Effector memory CD4-positive, alpha-beta T cell (primary cell): ENCODE measurements at places on chromosomes 12 and 14.

DNA sequence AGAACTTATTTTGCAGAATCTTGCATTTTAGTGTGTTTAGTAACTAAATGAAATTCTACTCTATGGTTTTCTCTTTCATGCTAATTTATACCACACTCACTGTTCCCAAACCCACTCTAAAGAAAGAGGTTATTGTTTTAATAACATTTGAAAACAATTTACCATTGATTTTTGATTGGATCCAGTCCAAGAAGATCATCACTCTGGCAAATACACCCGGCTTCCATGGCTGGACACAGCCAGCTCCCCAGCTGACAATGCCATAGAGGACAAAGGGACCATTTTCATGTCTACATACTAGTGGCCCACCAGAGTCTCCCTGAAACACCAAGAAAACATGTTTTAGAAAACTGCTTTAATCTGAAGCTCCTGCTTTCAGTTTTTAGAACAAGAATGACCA, 42.4 kb downstream of the OVCH1 start:
- no peak for DNase-seq

GRCh38 chr12:87082756-87083155, 826.6 kb upstream of the MGAT4C start:
- DNase-seq = no peak

DNA sequence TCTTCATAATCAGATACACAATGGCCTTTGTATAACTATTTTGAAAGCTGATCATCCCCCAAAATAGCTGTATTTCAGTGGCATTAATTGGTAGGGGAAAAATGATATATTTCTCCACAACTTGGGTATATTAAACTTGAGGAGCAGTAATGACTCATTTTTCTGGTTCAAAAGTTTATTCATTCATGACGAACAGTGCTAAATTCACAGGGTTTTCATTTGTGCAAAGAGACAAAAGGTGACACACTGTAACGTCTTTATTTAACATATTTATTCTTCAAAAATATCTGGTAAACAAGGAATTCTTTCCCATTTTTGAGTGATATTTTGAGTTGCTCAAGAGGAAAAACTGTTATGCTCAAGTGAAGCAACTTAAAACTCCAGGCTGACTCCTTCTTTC, 415.5 kb upstream of the SOX5 start:
- DNase-seq = no peak

DNA sequence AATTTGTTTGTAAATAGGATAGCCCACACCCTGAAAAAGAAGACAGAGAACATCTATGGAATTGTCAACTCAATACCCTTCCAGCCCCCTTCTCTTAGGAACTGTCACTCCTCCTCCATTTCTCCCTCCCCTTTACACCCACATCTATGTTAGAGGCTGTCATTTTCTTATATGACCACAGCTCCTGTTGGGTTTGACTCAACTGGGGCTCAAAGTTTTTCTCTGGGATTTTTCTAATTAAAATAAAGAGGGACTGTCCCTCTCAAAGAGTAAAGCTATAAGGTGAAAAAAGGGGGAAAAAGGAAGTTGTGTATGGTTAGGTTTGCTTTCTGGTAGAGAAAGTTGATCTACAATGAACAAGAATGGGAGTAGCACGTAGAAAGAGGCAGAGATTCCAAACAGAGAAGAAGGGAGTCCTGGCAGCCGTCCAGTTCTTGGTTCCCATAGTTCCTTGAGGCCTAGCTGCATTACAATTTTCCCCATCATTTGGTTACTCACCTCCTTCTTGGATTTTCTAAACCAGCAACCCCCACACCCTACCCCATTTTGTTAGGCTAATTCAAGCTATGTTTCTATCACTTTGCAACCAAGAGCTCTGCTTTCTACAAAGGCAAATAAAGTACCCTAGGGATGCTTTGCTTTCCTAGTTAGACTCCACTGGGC, 44.3 kb upstream of the STK38L start:
- DNase-seq = no peak

GRCh38 chr12:88418856-88419497, 161.3 kb downstream of the KITLG start:
- no peak for DNase-seq

GRCh38 chr14:102321456-102322422, 2.2 kb downstream of the ZNF839 start:
- no peak for DNase-seq

- DNase-seq = no peak
Observed at GRCh38 chr12:109069307-109070271, 17.2 kb downstream of the USP30 start.

DNA sequence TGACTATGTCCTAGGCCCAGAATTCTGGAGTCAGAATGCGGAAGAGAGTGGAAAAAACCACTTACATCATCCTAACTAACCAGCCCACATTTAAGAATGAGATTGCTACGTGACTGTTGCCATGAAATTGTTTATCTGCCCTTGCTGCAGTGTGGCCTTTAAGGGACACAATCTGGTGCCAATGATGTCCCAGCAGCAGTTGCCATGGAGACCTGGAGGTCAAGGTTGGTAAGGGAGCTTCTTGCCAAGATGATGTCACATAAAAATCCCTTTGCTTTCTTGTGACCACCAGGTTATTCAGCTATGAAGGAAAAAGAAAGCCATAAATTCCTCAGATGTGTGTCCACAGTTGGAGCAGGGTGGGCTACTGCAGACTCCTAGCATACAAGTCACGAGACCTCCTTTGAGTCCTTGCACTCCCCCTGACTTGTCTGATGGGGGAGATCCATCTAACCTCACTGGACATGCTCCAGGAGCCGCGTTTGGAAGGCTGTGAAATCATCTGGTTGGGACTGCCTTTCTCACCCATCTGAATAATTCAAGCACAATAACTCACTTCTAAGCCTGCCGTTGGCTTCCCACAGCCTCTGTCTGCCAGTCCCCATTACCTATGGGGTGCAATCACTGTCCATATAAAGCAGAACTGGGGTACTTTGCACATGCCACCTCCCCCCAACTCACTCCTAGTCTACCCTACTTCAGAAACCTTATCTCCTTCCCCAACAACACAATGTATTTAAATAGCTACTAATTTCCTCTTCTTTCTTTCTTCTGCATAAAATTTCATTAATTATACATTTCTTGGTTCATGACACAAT, 165.6 kb downstream of the ZFP36L1 start:
- no peak for DNase-seq

DNA sequence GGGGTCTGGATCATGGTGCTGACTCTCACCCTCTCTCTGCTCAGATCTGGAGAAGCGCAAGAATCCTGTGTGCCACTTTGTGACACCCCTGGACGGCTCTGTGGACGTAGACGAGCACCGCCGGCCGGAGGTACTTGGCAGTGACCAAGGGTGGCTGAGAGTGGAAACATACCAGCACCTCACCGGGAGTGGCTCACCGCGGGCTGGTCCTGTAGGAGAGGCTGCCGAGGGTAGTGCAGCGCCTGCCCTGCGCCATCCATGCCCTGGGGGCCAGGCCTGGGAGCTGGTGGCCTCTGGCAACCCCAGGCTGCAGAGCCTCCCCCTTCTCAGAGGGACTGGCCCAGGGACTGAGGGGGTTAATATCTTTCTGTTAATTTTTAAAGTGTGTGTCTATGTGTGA, 46.2 kb downstream of the IL31 start:
- no peak for DNase-seq

DNA sequence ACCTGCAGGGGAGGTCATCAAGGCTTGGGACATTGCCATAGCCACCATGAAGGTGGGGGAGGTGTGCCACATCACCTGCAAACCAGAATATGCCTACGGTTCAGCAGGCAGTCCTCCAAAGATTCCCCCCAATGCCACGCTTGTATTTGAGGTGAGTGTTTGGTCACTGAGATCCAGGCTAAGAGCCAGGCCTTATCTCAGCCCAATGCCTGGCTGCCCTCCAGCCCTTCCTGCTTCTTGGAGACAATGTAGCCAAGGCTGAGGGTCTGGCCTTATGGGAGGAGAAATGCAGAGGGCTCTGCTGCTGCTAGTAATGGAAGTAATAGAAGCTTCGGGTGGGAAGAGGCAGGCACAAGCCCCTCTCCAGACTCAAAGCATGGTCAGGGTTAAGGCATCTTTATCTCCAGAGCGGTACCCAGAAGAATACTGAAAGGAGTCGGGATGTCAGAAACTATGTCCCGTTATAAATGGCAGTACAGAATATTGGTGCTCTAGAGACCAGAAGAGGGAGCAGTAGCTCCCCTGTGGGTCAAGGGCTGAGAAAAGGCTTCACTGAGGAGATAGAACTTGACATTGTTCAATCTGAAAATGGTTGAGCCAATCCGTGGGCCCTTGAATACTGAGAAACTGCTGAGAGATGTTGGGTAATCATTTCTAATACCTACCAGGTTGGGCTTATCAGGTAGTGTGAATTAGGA, 3.1 kb downstream of the FKBP4 start:
- DNase-seq = no peak

GRCh38 chr12:25372969-25373817, 122.5 kb upstream of the KRAS start:
- DNase-seq = no peak

- no peak for DNase-seq
Observed at GRCh38 chr12:122841544-122842321, 6.5 kb downstream of the HIP1R start.

- no peak for DNase-seq
Observed at GRCh38 chr12:57563358-57563757, 13.5 kb downstream of the KIF5A start.

DNA sequence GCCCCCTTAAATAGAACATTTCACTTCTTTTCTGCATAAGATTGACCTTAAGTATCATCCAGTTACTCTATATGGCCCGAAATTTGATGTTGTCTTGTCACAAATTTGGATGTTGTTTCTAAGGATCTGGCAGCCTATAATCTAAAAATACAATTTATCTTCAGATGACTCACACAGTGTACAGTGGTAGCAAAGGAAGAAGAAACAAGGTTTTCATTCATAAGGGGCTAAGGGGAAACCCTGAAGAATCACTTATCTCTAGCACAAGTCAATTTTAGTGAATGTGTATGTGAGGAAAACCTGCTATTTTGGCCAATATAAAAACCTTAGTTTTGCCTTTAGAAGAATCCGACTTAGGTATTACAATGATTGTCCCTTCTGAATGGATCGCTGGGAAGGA, 606.3 kb upstream of the LRFN5 start:
- DNase-seq = no peak

- DNase-seq = no peak
Observed at GRCh38 chr12:57367121-57367520, 63.7 kb downstream of the R3HDM2 start.

- no peak for DNase-seq
Observed at GRCh38 chr12:26406391-26406790, 211.0 kb downstream of the SSPN start.

DNA sequence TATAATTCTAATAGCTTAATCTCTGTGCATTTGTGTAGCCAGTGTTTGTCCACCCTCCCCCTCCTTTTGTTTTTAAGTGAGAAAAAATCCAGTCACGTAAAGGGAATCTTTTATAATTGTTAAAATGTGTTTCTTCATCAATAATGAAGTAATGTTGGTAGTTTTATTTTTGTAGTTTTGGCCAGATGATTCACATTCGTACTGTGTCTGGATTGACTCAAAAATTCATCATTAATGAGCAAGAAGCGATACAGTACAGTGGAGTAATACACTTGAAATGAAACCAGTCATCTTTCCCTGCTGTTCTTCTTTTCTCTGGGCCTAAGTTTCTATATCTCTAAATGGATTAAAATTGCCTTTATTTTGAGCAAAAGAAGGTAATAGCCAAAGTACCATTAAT, 86.5 kb downstream of the SRGAP1 start:
- DNase-seq = no peak

DNA sequence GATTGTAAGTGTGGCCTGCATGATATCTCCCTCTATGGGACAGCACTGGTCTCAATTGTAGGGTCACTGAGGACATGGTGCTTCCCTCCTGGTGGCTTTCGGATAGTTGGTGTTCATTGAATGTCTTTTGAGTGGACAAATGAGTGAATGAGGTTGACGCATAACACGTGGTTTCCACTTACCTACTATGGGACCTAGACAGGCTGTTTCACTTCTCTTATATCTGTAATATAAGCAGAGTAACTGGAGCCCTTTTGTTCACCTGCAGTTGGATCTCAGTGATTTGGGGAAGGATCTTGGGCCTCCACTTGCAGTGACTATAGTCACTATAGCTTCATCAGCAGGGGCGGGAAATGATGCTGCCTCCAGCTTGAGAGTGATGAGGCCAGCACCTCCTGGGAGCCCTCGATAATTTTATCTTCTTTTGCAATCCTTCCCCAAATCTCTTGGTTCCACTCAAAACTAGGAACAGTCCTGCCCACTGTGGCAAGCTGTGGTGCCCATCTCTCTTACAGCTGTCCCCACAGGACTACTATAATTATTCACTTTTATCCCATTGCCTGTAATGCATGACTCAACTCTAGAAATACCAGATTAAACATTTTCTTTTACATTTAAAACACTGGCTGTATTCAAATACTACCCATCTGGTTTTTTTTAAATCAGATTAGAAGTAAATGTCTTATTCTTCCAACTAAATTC, 242.9 kb downstream of the CHST11 start:
- DNase-seq = no peak

DNA sequence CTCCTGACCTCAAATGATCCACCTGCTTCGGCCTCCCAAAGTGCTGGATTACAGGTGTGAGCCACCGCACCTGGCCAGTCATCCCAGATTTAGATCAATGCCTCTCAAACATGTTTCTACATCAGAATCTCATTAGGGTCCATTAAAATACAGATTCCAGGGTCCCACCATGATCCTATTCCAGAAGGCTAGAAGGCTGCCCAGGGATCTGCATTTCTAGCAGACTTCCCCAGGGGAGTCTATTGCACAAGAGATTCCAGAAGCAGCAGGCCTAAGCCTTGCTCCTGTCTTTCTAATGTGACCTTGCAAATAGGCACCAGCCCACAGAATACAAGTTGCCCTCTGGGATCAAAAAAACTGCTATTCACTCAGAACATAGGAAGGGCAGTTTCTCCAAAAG, 81.5 kb downstream of the SCARB1 start:
- DNase-seq = no peak

DNA sequence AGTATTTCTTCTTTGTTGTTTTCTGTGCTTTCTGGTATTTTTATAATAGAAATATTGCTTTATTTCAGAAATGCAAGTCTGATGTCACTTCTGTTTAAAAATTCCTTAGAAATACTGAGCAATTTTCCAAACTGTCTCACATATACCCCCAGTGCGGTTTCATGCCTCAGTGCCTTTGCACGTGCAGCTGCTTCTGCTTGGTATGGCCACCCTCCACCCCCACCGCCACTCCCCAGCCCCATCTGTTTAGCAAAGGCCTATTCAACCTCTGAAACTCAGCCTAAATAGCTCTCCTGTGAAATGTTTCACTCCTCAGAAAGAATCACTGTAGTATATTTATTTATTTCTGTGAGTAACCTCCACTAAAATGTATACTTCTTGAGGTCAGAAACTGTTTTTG, 52.3 kb downstream of the PPM1H start:
- DNase-seq = no peak

GRCh38 chr14:51129130-51129529, 34.2 kb upstream of the TRIM9 start:
- DNase-seq = no peak

DNA sequence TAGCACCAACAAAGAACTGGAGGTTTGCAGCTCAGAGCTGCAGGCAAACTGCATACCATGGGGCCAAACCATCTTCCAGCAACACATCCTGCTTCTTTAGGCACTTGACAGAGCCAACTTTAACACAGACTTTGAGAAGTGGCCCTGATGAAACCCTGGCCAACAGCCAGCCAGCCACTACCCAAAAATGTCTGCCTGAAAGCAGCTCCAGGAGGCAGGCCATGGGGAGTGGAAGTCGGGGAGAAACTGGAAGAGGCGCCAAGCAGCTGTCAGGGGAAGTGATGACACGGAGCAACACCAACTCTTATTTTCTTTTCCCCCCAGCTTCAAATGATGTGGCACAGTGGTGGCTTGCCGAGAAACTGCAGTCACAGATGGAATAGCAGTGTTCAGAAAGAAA, 110.9 kb upstream of the PLXNC1 start:
- no peak for DNase-seq
